ENCODE measurements at places on chromosomes 16 and 17. TPM values are rescaled to one million over a fixed set of nuclear protein-coding genes. Genes with fewer than 3 reads are reported as not detected.
A peak's percentile ranks its signal among the peaks of the same experiment; 100 is the strongest.

GRCh38 chr17:320809-321385 is 31.7 kb downstream of the RPH3AL start:
- no peaks in the 10 kb centered on the region for H3K27me3 ChIP-seq
- no peak for DNase-seq
- no peak overlapping the region for H3K27ac ChIP-seq
- no peak overlapping the region for H3K4me3 ChIP-seq
- no peaks in the 10 kb centered on the region for H3K4me1 ChIP-seq

COPZ2 gene
- total RNA-seq, result 7.0 TPM

DNA sequence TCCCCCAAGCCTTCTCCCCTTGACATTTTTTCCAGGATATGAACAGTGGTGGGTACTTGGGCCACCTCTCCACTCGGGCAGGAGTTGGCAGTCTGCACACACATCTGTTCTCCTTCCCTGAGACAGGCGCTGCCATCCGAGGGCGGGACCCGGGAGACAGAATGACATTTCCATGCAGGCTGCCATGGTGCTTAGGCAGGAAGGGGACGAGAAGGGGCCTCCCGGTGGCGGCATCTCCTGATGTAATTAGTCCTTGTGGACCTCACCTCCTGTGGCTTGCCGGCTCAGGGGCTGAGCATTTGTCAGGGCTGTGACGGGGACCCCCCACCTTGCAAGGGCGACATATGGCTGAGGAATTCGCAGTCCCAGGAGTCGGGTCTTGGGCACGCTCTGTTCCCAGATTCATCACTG is 197.2 kb downstream of the FOXL1 start:
- no peak for DNase-seq
- H3K4me3 ChIP-seq, result no peak overlapping the region
- H3K27me3 ChIP-seq, result no peaks in the 10 kb centered on the region
- H3K36me3 ChIP-seq, result no peaks in the 10 kb centered on the region

- DNase-seq, result no peak
- no peaks in the 10 kb centered on the region for H3K27me3 ChIP-seq
- no peak overlapping the region for H3K4me3 ChIP-seq
- no peaks in the 10 kb centered on the region for H3K4me1 ChIP-seq
- no peaks in the 10 kb centered on the region for H3K36me3 ChIP-seq
Measured at GRCh38 chr17:66167189-66167815, 24.6 kb downstream of the CEP112 start.

DNA sequence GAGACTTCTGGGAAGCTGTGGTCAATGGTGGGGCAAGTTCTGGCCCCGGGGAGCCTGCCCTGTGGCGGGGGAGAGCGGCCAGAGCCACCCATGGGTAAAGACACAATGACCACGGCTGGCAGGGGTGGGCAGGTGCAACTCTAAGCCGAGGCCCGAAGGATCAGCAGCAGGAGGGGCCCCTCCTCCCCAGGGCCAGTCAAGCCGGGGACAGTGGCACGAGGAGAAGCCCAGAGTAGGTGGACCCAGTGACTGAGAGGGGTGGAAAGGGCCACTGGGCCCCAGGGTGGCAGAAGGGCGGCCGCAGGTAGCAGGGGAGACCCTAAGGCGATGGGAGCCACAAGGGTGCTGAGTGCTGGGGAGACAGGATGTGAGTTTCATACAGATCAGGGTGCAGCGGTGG is 17.7 kb downstream of the TMEM204 start:
- no peak overlapping the region for H3K4me3 ChIP-seq
- no peaks in the 10 kb centered on the region for H3K27me3 ChIP-seq
- H3K36me3 ChIP-seq, result no peaks in the 10 kb centered on the region
- H3K27ac ChIP-seq, result no peak overlapping the region
- H3K4me1 ChIP-seq, result peaks cover 8% of the 10 kb centered on the region

MAPK7 gene
- total RNA-seq, result 10.1 TPM

GRCh38 chr17:80279895-80280294 is 19.2 kb downstream of the RNF213 start:
- no peak overlapping the region for H3K27ac ChIP-seq
- no peak for DNase-seq
- H3K4me3 ChIP-seq, result no peak overlapping the region

GRCh38 chr17:47948706-47949196 is 7.4 kb downstream of the PNPO start:
- DNase-seq, result peak; percentile 74
- peaks cover 100% of the 10 kb centered on the region for H3K4me1 ChIP-seq
- peaks cover 4% of the 10 kb centered on the region for H3K36me3 ChIP-seq

DNA sequence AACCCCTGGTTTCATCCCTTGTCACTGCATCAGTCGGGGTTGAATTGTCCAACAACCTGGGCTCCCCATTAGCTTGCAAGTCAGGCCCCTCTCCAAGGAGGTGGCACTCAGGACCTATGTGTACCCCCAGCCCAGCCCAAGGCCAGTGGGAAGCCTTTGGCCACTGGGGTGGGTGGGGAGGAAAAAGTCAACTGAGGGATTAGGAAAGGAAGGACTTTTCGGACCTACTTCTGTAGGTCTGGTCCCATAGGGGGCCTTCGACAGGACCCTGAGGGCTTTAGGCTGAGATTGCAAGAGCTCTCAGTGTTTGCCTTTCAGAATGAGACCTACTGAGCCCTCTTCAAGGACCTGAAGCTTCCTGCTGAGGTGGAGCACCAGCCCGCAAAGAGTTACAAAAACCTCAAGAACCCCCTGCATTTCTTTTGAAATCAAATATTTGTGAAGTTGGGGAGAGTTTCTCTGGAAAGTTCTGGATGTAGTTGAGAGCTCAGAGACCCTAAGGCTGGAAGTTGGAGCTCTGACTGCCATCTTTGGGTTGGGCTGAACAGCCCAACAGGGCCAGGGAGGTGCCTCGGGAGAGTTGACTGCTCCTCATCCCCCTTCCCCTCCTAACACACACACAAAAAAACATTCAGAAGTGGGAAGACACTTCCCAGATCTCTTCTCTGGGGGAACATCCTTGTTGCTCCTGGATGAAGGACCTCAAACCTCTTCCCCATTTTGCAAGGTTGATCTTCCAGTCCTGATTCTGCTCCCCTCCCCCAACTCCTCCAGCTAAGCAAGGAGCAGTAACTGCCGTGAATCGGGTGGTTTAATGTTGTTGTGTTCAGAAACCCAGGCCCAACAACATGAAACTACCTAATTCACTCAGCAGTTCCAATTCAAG is 5.8 kb upstream of the HOXB9 start:
- DNase-seq, result no peak
- peaks cover 11% of the 10 kb centered on the region for H3K4me1 ChIP-seq
- H3K4me3 ChIP-seq, result no peak overlapping the region
- no peaks in the 10 kb centered on the region for H3K27me3 ChIP-seq

HEATR9 gene
- not detected for total RNA-seq

DNA sequence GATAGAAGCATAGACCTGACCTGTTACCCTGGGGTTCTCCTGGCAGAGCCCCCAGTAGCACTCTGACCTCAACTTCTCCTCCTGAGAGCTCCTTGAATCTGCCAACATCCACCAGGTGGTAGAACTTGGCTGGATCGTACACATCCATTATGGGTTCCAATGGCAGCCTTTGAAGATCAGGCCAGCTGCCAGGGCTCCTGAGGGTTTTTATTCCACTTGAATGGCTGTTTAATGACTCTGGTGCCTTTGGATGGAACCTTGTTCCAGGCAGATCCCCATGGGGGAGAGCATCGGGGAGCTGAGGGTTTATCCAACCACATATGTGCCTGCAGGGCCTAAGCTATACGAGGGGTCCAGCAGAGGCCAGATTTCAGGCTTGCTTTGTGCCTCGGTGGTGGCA is 47.1 kb upstream of the CLEC19A start:
- H3K4me1 ChIP-seq, result no peaks in the 10 kb centered on the region
- no peak overlapping the region for H3K27ac ChIP-seq
- no peaks in the 10 kb centered on the region for H3K36me3 ChIP-seq
- no peaks in the 10 kb centered on the region for H3K27me3 ChIP-seq
- DNase-seq, result no peak
- no peak overlapping the region for H3K4me3 ChIP-seq

HOXB4 gene
- total RNA-seq, result 2.3 TPM

DNA sequence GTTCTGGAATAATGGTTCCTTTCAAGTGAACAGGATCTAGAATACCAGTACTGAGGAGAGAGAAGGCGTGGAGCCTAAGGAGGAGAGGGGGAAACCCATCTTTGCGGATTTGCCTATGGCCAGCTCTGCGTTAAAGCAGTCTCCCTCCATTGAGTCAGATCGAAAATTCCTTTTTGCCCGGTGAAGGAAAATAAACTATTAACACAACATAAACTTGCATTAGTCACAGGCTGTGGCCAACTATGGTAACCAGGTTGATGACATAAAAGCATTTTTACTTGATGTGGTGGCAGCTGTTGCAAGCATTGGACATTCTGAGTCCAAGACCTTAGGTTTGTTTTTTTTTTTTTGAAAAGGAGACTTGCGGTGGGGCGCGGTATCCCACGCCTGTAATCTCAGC is 8.9 kb downstream of the LDAF1 start:
- no peaks in the 10 kb centered on the region for H3K27me3 ChIP-seq
- no peak overlapping the region for H3K27ac ChIP-seq
- H3K4me1 ChIP-seq, result peaks cover 16% of the 10 kb centered on the region
- no peak overlapping the region for H3K4me3 ChIP-seq

- no peak overlapping the region for H3K27ac ChIP-seq
- peaks cover 4% of the 10 kb centered on the region for H3K4me1 ChIP-seq
- no peaks in the 10 kb centered on the region for H3K36me3 ChIP-seq
- no peak overlapping the region for H3K4me3 ChIP-seq
Measured at GRCh38 chr16:84839054-84839453, 19.3 kb downstream of the CRISPLD2 start.

ATP2A3 gene
- 49.5 TPM for total RNA-seq

DNA sequence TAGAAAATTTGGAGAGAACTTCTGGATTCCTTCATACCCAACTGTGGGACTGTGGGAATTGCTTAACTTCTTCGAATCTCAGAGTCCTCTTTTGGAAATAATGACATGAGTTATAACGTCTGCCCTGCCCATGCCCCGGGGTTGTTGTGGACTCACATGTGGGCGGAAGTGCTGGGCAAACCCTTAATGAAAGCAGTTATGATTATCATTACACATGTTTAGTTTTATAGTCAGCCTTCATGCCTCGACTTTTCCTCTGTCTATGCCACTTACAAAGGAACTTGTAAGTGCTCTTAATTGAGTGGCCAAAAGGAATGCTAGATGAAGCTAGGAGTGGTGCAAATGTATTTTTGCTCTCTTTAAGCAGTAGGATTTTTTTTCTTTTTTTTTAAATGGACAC is 3.9 kb downstream of the KRT27 start:
- peaks cover 7% of the 10 kb centered on the region for H3K27me3 ChIP-seq
- H3K4me1 ChIP-seq, result no peaks in the 10 kb centered on the region
- no peak for DNase-seq
- no peaks in the 10 kb centered on the region for H3K36me3 ChIP-seq

SDR42E2 gene
- total RNA-seq, result not detected

DNA sequence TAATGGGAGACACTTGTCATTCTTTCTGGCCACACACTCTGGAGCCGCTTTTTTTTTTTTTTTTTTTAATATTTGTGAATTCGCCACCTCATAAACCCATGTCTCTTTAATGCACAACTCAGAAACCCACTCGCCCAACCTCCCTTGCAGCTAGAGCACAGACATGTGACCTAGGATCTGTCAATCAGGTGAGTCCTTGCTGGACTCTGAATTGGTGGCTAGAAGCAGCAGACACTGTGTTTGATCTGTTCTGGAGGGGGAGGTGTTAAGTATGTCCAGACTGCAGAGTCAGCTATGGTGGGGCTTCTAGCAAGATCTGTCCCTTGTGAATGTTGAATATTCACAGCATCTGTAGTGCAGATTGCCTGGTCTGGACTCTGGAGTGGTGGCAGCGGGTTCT is 112.1 kb downstream of the PRKCB start:
- no peak overlapping the region for H3K4me3 ChIP-seq
- H3K27me3 ChIP-seq, result no peaks in the 10 kb centered on the region
- no peak for DNase-seq
- no peak overlapping the region for H3K27ac ChIP-seq
- no peaks in the 10 kb centered on the region for H3K4me1 ChIP-seq
- no peaks in the 10 kb centered on the region for H3K36me3 ChIP-seq

GRCh38 chr16:64109241-64109640 is 1012.6 kb downstream of the CDH11 start:
- DNase-seq, result no peak
- H3K4me1 ChIP-seq, result no peaks in the 10 kb centered on the region
- no peaks in the 10 kb centered on the region for H3K27me3 ChIP-seq
- no peaks in the 10 kb centered on the region for H3K36me3 ChIP-seq

SMIM36 gene
- not detected for total RNA-seq

GRCh38 chr16:1533443-1533951 is at the start of gene TMEM204:
TSS of gene TMEM204 (plus strand) at chr16:1533666. CDS start at chr16:1534276, 610 bp downstream.
- no peaks in the 10 kb centered on the region for H3K36me3 ChIP-seq
- peak; percentile 55 for DNase-seq
- no peak within 1 kb of the TSS for H3K4me3 ChIP-seq
- no peaks in the 10 kb centered on the region for H3K27me3 ChIP-seq

- no peaks in the 10 kb centered on the region for H3K27me3 ChIP-seq
- no peaks in the 10 kb centered on the region for H3K4me1 ChIP-seq
- no peaks in the 10 kb centered on the region for H3K36me3 ChIP-seq
- DNase-seq, result no peak
- no peak overlapping the region for H3K4me3 ChIP-seq
- no peak overlapping the region for H3K27ac ChIP-seq
Measured at GRCh38 chr16:23966597-23967394, 131.0 kb downstream of the PRKCB start.
